ENCODE measurements at places on chromosomes 6 and 20.

DNA sequence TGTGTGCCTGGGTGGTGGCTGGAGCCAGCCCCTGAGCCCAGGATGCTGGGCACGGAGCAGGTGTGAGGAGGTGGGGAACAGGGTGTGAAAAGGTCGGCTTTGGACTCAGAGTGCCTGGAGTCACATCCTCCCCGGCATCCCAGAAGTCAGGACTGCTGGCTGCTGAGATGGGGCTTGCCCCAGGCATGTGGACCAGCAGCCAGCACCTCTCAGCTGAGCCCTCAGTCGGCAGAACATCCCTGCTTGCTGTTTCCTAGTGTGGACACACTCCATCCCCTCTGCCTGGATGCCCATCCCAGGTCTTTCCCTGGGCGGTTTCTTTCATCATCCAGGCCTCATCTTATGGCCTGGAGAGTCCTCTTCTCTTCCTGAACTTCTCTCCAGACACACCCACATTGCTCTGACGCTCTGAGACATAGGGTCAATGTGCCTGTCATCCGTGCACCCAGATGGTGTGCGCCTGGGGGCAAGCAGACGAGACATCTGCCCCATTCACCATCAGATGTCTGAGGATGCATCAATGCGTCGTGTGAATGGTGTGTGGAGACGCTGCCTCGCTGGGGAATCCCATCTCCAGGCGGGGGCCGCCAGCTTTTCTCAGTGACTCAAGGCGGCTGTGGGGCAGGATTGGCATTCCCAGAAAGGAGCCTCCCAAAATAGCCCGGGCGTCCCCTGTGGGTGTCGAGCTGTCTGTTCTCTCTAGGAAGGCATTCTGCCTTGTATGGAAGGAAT lies 104.2 kb downstream of the SYCP2 start:
- no peak for DNase-seq

DNA sequence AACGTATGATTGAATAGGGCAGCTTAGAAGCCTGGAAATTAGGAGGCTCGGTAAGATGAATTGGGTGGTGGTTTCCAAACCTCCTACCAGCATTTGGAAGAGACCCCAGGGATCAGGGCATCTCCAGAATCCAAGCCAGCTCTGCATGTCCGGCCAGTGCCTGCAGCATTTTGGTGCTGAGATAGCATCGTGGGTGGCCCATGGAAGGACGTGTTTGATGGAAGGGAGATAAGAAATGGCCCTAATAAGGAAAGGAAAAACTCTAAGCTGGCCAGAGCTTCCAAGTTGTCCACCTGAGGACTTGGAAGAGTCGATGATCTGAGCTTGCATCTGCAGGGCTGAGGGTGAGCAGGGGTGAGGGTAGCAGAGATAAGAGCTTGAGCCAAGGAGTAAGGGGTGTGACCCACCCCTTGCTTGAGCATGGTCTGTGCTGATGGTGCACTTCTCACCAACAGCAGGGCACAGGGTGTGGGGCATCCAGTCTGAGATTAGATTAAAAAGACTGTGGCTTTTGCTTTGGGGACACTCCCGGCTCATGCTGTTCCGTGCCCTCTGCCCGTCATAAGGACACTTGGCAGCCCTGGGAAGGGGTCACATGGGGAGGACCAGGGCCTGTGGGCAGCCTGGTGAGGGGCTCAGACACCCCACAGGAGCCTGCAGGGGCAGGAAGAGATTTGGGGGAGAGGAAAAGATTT lies 213.2 kb downstream of the ERMARD start:
- DNase-seq, result no peak

DNA sequence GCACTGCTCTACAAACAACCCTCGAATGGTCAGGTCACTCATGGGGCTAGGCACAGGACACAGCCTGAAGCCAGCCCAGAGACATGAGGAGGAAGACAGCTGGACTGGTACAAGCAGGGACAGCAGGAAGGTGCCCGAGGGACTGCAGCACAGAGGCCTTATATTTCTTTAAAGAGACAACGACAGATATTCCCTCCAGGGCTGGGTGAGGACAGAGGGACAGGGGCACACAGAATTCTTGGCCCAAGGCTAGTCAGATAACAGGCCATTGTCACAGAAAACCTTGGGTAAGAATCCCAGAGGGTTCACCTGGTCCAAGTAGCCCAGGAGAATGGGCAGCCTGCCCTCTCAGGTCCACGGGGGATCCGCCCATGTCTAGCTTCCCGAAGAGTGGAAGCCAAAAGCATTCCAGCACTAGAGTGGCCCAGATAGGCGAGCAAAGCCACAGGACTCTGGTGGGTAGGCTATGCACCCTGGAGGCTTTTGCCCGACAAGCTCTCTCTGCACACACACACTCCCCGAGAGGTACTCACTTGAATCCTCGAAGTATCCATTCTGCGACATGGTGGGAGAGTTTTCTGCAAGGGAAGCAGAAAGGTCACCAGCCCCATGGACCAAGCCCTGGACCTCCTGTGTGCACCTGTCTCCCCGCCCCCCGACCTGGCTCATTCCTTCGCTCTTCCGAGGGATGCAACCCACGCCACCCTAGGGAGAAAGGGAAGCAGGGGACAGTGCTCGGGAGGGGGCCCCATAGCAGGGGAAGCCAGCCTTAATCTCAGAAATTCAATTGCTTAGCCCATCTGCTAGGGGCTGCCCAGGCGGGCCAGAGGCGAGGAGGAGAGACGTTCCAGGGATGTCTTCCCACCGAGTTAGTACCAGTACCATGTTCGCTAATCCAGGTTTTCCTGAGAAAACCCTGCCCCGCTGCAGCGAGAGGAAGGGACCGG lies 1.7 kb downstream of the SLC4A11 start:
- no peak for DNase-seq

- no peak for DNase-seq
Measured at GRCh38 chr20:15163632-15164031, 826.2 kb upstream of the FLRT3 start.

GRCh38 chr6:165829376-165829775 lies 166.3 kb upstream of the PDE10A start:
- DNase-seq, result no peak

DNA sequence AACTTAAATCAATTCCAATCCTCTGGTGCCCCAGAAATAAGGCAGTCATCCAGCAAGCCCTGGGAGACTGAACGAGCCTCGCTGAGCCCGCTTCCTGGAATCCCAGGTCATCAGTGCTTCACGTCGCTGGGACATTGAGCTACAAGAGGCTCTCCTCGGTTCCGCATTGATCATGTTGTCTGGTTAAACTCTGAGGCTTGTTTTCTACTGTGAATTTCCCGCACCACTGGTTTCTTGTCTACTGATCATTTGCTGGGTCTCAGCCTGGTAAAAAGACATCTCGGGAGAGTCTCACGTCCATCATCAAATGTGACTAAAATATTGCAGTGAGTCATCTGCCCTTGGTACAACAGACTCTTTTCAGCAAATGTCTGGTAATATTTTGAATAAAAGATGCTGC lies 569.2 kb downstream of the QKI start:
- no peak for DNase-seq

- DNase-seq, result no peak
Measured at GRCh38 chr6:67450641-67451040, 1184.4 kb upstream of the ADGRB3 start.

DNA sequence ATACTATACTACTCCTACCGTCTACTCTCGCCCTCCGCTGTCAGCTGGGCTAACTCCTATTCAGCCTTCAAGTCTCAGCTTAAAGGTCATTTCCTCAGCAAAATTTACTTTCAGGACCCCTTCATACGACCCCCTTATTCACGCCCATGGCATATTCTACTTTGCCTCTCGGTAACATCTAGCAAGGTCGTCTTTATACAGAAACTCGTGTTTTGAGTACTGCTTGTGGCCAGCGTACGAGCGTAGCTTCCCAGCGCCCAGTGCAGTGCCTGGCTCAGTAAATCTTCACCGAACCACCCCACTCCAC lies 546 bp downstream of the CRNKL1 start:
- no peak for DNase-seq

DNA sequence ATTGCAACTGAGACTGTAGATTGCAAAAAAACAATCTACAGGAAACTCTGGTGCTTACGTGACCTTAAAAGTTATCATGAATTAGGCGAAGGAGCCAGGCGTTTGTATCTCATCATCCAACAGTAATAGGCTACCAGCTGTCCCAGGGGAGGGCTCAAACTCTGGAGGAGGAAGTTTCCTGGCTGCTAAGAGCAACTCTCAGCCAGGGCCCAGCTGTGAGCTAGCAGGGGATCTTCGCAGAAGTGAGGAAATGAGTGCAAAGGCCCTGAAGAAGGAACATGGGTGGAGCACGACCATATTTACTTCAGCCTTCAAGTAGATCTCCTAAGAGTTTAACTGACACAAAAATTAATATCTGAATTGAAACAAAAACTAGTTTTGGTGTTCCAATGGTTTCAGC lies 686.9 kb upstream of the MAP3K7 start:
- DNase-seq, result no peak

DNA sequence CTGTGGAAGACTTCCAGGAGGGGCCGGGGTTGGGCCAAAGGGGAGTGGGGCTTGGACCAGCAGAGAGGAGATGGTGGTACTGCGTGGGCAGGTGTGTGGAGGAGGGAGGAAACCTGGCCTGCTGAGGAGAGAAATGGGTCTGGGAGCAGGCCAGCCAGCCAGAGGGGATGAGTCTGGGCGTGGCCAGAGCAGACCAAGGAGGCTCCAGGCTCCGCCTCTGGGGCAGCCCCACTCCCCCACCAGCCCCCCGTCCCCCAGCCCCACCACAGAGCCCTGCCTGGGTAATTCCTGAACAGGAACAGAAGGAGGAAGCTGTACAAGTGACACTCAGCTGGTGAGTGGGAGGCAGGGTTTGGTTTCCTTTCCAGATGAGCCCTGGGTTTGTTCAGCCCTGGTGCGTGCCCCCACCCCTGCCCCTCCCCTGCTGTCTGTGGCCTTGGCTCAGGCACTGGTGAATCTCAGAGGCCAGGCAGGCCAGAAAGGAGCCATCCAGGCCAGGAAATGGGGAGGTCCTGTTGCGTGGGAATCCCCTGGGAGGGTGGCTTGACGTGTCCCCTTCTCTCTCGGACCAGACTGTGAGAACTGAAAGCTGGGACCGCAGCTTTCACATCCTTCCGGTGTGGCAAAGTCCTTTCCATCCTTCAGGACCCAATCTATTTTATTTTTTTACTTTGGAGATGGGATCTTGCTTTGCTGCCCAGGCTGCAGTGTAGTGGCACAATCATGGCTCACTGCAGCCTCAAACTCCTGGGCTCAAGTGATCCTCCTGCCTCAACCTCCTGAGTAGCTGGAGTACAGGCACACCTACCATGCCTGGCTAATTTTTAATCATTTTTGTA lies 9.4 kb upstream of the SRC start:
- no peak for DNase-seq

DNA sequence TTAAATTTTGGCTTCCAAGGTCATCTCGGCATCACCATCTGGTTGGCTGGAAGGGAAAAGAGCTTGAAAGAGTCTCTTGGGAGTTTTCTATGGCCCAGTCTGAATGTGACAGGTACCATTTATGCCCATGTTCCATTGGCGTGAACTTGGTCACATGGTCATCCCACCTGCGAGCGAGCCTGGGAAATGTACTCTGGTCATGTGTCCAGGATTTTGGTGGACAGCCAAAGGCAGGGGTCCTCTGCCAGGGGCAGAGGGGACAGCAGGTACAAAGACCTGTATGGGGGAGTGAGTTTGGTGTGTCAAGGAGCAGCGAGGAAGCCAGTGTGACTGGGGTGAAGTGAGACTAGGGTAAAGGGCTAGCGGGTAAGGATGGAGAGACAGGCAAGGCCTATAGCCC lies 112.6 kb downstream of the CDC5L start:
- no peak for DNase-seq

- DNase-seq, result no peak
Measured at GRCh38 chr20:14441201-14441600, 103.8 kb upstream of the FLRT3 start.

DNA sequence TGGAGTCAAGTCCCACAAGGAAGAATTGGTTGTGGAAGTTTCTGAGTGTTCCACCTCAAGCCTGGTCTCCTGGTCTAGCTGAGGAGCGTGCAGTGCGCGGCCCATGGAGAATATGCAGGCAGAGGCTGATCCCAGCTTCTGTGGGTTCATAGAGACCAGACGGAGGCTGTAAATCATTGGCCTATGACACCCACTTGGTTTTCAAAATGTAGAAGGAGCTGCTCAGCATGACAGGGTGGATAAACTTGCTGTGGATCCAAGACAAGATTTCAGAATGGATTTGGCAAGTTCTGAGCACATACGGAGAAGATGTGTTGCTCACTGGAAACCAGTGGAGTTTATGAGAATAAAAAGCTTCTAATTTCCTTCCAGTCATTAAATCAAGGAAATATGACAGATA lies 744 bp downstream of the KIF25 start:
- no peak for DNase-seq

- no peak for DNase-seq
Measured at GRCh38 chr6:161369339-161369738, 95.5 kb upstream of the AGPAT4 start.

GRCh38 chr6:12952318-12952717 lies 235.8 kb downstream of the PHACTR1 start:
- DNase-seq, result no peak

DNA sequence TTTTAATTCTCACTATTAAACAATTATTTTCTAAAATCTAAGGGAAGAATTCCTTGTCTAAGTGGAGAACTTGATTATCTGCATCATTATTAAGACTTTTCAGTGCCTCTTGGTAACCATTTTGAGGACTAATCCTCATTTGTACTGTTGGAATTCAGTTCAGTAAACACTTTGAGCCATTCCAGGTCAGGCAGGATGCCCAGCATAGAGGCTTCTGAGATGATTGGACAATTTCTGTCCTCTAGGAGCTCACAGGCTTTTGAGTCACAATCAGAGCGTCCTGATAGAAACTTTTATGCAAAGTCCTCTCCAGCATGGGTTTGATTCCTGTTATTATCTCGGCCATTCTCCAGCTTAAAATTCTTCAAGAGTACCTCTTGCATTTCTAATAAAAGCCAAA lies 1304.6 kb downstream of the EPHA7 start:
- no peak for DNase-seq

- no peak for DNase-seq
Measured at GRCh38 chr6:31116661-31117385, 2.2 kb downstream of the PSORS1C1 start.

- no peak for DNase-seq
Measured at GRCh38 chr6:11584244-11584643, 46.7 kb downstream of the TMEM170B start.

- DNase-seq, result no peak
Measured at GRCh38 chr6:99013145-99013544, 65.4 kb upstream of the FBXL4 start.

GRCh38 chr6:5241252-5241651 lies 19.5 kb downstream of the LYRM4 start:
- no peak for DNase-seq

GRCh38 chr20:6381887-6382286 lies 259.1 kb upstream of the FERMT1 start:
- DNase-seq, result no peak

DNA sequence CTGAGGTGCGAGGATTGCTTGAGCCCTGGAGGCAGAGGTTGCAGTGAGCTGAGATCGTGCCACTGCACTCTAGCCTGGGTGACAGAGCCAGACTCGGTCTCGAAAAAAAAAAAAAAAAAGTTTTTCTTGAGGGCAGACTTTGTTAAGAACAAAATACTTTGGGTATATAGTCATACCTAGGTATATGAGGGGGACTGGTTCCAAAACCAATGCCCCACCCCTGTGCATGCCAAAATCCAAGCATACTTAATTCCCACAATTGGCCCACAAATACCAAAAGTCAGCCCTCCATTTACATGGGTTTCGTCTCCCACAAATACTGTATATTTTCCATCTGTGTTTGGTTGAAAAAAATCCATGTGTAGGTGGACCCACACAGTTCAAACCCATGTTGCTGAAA lies 119.9 kb downstream of the INSM1 start:
- DNase-seq, result no peak

- no peak for DNase-seq
Measured at GRCh38 chr6:81933089-81933488, 180.6 kb upstream of the TENT5A start.

- DNase-seq, result no peak
Measured at GRCh38 chr6:140364916-140365315, 990.5 kb upstream of the CITED2 start.

Measured in naive thymus-derived CD8-positive, alpha-beta T cell (primary cell).